ENCODE measurements at places on chromosomes 3 and 15. TPM values are rescaled to one million over a fixed set of nuclear protein-coding genes. Genes with fewer than 3 reads are reported as not detected.

DNA sequence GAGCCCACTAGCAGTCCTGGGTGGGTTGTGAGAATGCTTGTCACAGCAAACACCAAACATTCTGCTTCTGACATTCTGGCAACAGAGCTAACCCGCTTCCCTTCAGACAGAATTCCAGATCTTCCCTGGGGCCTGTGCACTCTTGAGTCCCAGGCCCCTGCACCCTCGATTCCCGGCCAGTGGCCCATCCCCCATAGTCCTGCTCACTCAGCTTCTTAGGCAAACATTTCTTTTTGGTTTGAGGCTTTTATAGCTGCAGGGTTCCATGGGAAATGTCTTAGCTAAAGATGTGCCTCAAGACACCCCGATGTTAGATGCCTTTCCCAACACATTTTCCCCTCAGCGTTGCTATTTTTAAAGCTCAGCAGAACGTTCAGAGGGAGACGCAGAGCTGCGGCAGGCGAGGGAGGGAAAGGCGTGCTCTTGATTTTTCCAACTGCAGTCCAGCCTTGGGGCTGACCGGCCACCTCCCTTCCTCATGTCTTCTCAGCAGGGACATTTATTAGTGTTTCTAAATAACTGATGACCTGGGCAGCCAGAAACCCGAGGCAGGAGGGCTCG, 35.2 kb downstream of the ABTB1 start:
- DNase-seq = peak; percentile 13

- DNase-seq = no peak
These were observed 311.7 kb upstream of the SEMA6D start for GRCh38 chr15:47405365-47406162.

The NDUFB5 gene
- 102 TPM for total RNA-seq

DNA sequence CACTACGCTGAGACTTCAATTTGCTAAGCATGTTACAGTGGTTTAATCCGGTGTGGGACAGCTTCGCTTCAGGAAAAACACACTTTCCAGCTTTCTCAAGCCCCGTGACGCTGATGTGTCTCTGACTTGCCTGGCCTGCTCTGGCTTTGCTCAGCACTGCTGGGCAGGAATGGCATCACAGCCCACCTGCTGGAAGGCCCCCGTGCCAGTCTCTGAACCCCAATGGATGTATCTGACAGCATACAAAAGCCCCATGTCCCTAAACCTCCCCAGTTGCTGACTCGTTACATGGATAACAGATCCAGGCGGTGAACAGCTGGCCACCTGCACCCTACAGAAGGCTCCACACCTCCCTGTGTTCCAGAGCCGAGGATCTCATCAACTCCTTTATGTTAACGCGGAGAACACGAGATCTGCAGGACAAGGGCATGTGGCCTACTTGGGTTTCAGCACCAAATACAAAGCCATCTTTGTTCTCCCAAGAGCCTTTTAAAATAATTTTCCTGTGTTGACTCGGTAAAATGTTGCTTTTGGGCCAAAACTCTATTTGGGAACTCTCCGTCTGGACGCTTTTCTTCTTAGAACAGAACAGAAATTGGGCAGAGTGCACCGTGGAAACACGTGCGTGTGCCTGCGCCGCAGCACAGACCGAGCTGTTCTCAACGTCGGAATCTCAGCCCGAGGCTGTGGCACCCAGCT, 61.4 kb downstream of the ATP10A start:
- peak; percentile 56 for DNase-seq

The MAP1A gene
- total RNA-seq = 9.3 TPM

DNA sequence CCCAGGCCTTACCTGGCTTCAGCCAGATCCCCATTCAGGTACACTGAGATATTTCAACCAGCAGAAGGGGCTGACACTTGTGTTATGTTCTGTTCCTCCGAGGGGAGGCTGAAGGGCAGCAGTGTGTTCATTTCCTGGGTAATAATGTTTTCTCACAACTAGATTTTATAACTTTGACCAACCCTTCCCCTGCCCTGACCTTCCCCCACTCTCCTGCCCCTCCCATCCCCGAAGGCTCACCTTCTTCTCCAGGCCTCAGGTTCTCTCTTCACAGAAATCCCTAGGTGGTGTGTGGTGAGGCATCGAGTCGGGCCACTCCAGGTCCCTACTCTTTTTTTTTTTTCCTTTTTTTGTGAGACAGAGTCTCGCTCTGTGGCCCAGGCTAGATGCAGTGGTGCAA, 34.6 kb downstream of the EPHB3 start:
- DNase-seq = no peak

DNA sequence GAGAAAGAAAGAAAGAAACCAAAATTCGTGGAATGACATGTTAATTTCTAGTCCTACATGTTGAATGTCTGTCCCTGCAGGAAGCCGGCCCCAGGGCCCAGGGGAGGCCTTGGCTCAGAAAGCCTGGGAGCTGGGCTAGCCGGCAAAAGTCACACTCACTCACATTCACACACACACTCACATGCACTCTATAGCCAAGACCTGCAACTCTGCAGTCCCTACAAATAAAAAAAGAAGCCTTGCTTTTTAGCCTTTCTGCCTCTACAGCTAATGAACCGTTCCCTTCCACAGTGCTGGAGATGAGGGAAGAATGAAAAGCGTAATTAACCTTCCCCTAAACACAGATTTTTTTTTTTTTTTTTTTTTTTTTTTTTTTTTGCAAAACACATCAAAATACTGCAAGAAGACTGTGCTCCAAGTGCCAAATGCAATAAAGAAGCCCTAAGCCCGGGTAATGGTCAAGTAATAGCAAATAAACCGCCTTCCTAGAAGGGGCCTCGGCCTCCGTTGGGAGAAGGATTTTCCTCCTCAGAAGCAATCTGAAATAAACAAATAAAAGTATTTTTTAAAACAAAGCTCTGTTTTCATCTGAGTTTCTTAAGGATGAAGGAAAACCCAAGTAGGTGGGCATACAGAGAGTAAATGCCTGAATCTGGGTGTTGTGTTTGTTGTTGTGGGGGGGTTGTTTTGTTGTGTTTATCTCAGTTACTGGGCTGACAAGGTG, 4.3 kb downstream of the MECOM start:
- peak; percentile 70 for DNase-seq

GRCh38 chr3:59308684-59309083, 258.9 kb upstream of the CFAP20DC start:
- no peak for DNase-seq

DNA sequence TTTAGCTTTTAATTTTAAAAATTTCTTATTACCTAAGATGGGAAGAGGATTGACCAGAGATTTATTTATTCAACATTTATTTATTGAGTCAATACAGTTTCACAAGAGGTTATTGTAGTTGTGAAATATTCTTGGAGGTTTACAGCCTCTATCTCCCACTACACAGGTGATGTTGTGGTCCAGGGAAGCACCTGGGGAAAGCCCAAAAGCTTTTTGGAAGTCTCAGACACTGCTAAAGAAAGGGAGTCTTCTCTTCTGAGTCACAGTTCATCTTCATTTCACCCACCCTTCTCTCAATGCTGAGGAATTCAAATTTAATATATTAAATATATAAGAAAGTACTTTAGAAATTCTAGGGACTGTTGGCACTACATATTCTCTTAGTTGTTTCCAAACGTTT, 41.8 kb downstream of the SERPINI1 start:
- no peak for DNase-seq

GRCh38 chr15:100663915-100664281, 61.5 kb downstream of the ASB7 start:
- DNase-seq = peak; percentile 25

DNA sequence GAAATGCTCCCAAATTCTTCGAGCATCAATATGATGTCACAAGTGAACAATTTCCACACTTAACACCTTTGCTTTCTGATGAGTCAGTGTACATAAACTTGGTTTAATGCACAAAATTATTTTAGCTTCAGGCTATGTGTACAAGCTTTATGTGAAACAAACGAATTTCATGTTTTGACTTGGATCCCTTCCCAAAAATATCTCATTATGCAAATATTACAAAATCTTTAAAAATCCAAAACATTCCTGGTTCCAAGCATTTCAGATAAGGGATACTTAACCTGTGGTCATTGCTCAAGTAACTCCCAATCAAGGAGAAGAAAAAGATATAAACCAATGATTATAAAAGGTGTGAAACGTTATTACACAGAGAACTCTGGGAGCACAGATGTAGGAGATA, 25.2 kb downstream of the RAB5A start:
- DNase-seq = no peak

GRCh38 chr15:25717457-25718168, 145.5 kb downstream of the ATP10A start:
- peak; percentile 28 for DNase-seq

GRCh38 chr15:74468341-74469032, 7.5 kb upstream of the UBL7 start:
- no peak for DNase-seq

The DUOXA2 gene
- total RNA-seq = not detected

DNA sequence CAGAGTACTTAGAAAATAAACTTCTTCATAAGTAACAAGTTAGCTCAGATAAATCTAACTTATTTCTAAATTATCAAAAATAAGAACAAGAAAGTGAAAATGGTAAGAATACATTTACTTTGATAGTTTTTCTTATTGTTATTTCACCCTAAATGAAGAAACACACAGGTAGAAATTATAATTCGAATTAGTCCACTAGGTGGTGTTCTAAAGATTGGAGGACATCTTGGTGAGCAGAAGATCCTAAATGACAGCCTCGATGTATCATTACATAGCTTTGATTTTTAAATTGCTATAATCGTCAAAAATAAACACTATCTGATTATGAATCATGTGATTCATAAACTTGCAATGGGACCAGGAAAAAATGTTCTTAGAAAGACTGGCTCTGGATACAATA, 280.8 kb upstream of the UBE2E2 start:
- no peak for DNase-seq

DNA sequence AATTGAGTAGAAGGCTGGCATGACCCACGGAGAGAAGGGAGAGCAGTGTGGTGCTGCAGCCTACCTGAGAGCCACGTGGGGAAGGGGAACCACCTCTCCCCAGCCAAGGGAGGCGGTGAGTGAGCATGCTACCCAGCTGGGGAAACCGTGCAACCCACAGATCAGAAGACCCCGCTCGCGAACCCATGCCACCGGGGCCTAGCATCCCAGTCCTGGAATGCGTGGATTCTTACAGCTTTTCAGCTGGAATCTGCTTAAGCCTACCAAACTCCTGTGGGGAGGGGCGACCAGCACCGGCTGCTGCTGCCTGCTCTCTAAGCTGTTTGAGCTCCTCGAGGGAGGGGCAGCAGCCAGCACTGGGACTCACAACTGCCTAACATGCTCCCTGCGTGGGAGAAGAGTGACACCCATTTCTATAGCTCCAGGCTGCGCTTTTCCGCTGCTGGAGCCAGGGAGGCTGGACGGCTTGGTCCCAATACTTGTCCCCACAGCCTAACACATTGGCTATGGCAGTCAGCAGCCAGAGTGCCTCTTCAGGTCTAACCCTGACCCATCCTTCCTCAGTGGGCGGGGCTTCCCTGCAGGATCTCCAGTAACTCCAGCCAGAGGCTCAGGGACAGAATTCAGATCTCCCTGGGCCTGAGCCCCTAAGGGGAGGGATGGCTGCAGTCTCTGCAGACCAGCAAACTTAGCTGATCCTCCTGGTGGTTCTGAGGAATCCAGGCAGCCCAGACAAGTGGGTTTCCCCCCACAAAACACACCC, 20.0 kb upstream of the TEX55 start:
- no peak for DNase-seq

DNA sequence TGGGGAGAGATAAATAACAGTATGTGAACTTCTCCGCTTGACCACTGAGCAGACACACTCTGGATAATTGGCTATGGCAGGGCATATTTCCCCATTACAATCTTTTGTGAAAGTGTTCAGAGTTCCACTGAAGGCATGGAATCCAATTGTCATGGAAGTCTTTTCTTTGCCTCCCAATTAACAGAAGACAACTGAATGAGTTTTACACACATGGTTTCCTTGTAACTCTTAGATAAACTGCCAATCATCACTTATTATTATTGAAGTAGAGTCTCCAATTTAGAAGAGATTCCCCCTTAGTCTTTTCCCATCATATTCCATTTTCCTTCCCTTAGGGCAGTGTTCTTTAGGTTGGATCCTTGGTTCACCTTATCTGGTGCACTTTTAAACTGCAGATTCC, 308.3 kb downstream of the NR2F2 start:
- no peak for DNase-seq

- no peak for DNase-seq
These were observed 10.3 kb upstream of the ALCAM start for GRCh38 chr3:105356396-105356795.

The SMCO1 gene
- not detected for total RNA-seq

The SLC51B gene
- 2.9 TPM for total RNA-seq

The ALDH1A3 gene
- total RNA-seq = 19.6 TPM

DNA sequence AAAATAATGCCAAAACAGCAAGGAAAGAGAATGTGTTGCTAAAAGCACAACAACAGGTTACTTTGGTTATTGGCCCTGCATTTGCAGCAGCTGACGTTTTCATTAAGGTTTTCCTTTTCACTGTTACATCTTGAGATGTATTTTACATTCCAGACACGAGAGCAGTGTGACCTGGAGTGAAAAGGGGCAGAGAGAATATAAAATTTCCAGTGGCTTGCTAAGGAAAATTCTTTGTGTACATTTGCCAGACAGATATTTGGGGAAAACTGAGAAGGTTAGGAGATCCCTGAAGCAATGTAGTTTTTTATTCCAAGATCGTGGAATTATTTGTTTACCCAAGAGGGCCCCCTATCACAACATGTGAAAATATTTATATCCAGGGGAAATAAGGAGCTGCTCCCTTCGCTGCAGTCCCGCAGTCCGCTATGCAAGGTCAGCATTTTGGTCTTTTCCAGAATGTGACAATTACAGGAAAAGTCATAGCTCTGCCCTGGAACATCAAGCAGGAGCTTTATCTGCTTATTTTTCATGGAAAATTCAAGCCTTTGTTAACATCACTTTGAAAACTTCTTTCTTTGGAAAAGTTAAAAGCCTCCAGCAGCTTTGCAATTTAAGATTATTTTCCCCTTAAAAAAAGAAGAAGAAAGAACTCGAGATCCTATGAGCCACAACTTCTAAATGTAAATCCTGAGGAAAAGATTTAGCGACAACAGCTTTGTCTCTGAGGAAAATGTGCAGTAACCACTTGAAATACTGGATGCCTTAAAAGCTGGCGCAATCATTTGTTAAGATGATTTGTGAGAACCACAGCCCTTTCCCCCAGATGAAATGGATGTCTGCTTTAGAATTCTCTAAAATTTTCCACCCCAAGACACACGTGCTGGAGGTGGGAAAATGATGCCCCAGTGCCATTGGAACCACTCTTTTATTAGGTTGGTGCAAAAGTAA, 256.4 kb upstream of the TPM1 start:
- no peak for DNase-seq

- peak; percentile 22 for DNase-seq
These were observed 31.4 kb downstream of the DIPK2A start for GRCh38 chr3:144003051-144003450.

The TNFAIP8L3 gene
- total RNA-seq = 8.9 TPM

The PPM1M gene
- total RNA-seq = 32.5 TPM

GRCh38 chr3:149586871-149587270, 71.0 kb downstream of the WWTR1 start:
- no peak for DNase-seq

GRCh38 chr3:135621184-135621920, 344.2 kb upstream of the PPP2R3A start:
- DNase-seq = peak; percentile 33

DNA sequence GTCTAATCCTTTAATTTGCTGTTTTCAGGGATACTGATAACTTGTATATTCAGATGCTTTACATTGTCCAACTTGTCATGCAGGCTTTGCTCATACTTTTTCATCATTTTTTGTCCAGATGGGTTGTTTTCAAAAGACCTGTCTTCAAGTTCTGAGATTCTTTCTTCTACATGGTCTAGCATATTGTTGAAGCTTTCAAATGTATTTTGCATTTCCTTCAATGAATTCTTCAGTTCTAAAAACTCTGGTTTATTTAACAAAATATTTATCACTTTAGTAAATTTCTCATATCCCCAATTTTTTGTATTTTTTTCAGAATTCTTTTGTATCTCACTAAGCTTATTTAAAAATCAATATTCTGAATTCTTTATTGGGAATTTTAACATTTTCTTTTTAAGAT, 388.3 kb upstream of the IL12A start:
- DNase-seq = no peak
